ENCODE measurements at places on chromosomes 6 and 20.

- DNase-seq, result no peak
These were observed 198.7 kb downstream of the GMPR start for GRCh38 chr6:16437095-16437494.

DNA sequence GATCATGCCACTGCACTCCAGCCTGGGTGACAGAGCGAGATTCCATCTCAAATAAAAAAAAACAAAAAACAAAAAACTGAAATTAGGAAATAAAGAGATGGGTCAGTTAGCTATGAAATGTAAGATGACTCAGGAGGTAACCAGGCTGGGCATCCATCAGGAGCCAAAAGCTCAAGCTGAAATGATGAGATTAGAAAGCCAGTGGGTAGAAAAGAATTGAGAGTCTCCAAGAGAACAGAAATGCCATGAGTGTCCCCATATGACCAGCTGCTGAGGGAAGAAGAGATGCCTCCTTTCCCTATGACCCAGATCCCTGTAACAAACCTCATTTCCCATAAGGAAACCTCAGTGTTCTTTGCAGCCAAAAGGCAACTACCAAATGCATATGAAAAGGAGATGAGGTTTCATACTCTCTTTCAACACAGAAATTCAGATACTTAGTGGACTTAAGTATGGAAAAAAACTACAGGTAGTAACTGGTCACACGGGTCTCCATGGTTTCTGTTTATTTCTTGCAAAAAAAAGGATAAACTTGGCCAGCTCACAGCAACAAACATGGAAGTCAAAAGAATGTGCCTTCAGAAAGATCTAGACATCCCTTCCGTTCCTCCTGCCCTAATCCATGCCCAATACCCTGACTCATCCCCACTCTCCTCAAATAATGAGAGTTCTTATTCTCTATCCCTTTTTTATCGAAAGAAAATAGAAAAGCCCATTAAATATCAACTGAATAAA is 8.1 kb downstream of the ARHGAP18 start:
- no peak for DNase-seq

- no peak for DNase-seq
These were observed 44.6 kb upstream of the SEC63 start for GRCh38 chr6:108002365-108003221.

GRCh38 chr20:9059931-9060330 is 9.0 kb upstream of the PLCB4 start:
- no peak for DNase-seq

- DNase-seq, result no peak
These were observed 32.4 kb downstream of the SLC9A8 start for GRCh38 chr20:49845060-49845459.

DNA sequence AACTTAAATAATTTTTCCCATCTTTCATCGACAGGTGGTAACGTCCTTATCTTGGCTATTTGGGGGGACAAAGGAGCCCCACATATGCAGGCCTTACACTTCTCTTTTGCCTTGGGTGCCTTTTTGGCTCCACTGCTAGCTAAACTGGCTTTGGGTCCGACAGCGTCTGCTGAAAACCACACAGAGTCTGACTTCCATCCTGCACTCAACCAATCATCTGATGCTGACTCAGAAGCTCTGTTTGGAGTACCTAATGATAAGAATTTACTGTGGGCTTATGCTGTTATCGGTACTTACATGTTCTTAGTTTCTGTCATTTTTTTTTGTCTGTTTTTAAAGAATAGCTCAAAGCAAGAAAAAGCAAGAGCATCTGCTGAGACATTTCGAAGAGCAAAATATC is 178.5 kb downstream of the SLC16A10 start:
- no peak for DNase-seq

DNA sequence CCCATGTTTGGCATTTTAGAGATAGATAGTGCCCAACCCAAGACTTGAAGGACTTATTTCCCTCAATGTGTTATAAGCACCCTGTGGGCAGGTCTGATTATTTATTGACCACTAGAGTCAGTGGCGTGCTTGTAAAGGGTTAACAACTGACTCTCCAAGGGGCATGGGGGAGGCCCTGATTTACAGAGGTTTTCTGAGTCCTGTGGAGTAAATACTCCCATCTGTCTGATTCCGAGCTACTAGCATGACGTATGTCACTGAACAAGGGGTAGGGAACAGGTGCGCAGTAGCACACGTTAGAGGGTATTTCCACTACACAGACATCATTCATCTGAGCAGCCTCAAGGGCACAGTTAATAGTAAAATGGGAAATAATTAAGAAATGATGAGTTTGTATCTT is 17.4 kb upstream of the TRAM2 start:
- DNase-seq, result no peak

- DNase-seq, result peak; percentile 36
These were observed 1.9 kb upstream of the POU3F2 start for GRCh38 chr6:98832284-98833056.

- DNase-seq, result no peak
These were observed 32.8 kb upstream of the TASP1 start for GRCh38 chr20:13671512-13671911.

DNA sequence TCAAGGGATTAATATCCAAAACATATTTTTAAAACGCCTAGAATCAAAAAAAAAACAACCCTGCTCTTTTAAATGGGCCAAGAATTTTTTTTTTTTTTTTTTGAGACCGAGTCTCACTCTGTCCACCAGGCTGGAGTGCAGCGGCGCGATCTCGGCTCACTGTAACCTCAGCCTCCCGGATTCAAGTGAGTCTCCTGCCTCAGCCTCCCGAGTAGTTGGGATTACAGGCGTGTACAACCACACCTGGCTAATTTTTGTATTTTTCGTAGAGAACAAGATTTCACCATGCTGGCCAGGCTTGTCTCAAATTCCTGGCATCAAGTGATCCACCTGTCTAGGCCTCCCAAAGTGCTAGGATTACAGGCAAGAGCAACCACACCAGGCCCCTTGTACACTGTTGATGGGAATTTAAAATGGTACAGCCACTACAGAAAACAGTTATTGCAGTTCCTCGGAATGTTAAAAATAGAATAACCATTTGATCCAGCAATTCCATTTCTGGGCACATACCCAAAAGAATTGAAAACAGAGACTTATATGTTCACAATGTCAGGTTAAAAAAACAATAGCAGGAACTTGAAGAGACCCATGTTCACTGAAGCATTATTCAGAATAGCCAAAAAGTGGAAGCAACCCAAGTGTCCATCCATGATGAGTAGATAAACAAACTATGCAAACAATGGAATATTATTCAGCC is 3.1 kb upstream of the MYL9 start:
- DNase-seq, result no peak

DNA sequence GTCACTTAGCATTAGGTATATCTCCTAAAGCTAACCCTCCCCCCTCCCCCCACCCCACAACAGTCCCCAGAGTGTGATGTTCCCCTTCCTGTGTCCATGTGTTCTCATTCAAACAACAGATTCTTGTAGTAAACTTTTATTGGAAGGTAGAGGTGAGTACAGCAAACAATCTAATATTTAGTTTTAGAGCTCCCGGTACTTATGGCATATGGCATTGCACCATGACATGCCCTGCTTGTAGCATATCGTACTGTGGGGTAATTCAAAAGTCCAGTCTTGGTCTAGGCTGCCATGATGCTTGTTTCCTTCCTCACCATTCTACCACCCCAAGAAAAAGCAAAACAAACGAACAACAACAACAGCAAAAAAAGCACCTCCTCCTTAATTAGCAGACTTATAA is 289.5 kb downstream of the ZNF217 start:
- DNase-seq, result no peak

DNA sequence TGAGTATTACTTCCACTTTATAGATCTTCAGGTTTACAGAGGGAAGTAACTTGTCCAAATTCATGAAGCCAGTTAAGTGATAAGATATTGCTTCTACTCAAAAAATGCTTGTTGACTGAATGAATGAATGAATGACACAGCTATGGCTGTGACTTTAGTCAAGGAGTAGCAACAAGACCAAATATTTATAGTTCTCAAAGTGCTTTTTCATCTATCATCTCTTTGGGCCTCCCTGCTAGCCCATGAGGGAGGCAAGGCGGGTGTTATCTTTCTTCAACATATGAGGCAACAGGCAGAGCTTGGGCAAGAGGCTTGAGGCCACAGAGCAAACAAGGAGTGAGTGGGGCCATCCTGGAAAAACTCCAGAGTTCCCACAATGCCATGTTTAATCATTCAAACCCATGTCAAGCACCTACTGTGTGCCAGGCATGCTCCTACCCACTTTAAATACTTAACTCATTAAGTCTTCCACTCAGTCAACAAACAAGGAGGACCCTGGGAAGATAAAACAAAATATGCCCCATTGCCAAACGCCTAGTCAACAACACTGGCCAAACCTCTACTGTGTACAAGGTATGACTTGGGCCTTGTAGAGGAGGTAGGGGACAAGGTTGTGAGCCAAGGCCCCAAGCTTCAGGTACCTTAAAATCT is 15.9 kb downstream of the BCL2L1 start:
- no peak for DNase-seq

DNA sequence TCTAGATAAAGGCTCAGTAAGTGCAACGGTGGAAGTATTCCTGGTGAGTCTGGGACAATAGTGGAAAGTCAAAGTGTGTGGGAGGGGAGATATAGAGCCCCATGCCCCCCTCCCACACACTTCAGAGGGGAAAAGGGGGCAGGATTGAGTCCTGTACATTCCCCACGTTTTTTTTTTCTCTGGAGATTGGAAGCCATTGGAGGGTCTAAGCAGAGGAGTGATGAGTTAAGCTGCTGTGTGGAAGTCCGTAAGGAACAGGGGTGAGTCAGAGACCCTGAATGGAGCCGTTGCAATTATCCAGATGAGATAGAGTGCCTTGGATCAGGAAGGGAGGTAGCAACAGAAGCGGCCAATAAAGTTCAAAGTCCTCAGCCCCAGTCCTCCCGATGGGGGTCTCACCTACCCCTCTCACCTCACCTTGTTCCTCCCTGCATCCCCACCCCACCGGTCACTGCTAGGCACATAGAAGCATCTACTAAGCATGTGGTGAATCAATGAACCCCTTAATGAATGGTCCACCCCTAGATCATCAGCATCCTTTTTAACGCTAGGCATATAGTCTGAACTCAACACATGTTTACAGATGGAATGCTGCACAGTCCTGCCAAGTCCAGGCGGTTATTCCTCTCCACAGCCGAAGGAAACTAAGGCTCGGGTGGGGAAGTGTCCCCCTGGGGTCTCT is 662 bp upstream of the SLC9A8 start:
- DNase-seq, result no peak

DNA sequence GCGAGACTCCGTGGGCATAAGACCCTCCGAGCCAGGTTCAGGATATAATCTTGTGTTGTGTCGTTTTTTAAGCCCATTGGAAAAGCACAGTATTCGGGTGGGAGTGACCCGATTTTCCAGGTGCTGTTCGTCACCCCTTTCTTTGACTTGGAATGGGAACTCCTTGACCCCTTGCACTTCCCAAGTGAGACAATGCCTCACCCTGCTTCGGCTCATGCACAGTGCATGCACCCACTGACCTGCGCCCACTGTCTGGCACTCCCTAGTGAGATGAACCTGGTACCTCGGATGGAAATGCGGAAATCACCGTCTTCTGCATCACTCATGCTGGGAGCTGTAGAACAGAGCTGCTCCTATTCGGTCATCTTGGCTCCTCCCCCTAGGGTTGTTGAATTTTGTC is 307.7 kb upstream of the DEFB115 start:
- DNase-seq, result no peak
